EL (cell line): ENCODE measurements at places on chromosomes 5 and 9.
A peak's percentile ranks its signal among the peaks of the same experiment; 100 is the strongest.

GRCh38 chr5:99141534-99142128, 212.8 kb upstream of the CHD1 start:
- peak; percentile 2 for DNase-seq

GRCh38 chr9:127761491-127761956, 16.9 kb downstream of the SH2D3C start:
- DNase-seq = no peak

- peak; percentile 33 for DNase-seq
Measured at GRCh38 chr5:6714226-6715041, 1.2 kb downstream of the TENT4A start.

GRCh38 chr5:120749737-120750136, 285.6 kb downstream of the PRR16 start:
- no peak for DNase-seq

- no peak for DNase-seq
Measured at GRCh38 chr9:132020820-132021510, 58.7 kb downstream of the MED27 start.
